ENCODE measurements at places on chromosomes 6 and 20.

- DNase-seq, result no peak
Measured at GRCh38 chr6:29517245-29517644, 29.5 kb upstream of the MAS1L start.

GRCh38 chr6:49546331-49546730, 4.1 kb upstream of the C6orf141 start:
- DNase-seq, result no peak

DNA sequence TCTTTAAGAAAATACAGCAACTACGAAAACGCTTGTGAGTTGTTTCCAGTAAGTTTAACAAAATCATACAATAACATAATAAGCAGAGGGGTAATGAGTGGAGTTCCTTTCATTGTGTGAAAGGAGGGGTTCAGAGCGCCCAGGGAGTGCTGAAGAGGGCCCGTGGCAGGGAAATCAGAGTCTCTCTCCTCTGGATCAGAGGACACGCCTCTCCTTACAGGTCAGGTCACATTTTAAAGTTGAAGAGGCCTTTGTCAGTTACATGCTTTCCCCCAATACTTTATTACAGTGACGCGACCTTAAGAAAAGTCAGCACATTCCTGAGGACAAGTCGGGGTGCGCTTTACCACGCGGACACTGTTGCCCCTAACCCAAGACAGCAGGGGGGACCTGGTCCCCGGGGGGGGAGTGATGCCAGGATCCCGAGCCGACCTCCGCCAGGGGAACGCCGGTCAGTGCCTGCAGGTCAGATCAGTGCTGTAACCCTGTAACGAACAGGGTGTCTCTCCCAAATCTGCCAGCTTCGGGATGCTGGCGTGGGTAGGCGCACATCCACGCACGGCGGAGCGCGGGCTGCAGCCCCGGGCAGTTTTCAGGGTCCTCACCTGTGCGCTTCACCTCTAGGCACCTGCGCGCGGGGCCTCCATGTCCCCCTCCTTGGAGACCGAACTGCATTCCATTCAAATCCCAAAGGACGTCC, 848 bp downstream of the DACT2 start:
- no peak for DNase-seq

DNA sequence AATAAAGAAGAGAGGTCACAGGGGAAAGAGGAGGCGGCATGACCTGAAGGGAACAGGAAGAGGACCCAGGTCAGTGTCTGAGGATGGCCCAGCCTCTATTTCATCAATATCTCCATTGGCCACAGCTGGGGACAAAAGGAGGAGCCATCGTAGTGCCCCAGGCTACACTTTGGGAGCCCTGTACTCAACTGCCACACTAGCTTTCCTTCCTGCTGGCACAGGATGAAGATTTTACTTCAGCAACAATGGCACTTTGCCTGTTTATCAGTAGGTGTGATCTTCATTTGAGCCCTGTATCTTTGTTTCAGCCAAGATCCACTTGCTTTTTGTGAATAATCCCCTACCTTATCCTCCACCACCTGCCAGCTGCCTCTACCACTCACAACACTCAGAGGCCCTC, 35.4 kb upstream of the RCAN2 start:
- no peak for DNase-seq

DNA sequence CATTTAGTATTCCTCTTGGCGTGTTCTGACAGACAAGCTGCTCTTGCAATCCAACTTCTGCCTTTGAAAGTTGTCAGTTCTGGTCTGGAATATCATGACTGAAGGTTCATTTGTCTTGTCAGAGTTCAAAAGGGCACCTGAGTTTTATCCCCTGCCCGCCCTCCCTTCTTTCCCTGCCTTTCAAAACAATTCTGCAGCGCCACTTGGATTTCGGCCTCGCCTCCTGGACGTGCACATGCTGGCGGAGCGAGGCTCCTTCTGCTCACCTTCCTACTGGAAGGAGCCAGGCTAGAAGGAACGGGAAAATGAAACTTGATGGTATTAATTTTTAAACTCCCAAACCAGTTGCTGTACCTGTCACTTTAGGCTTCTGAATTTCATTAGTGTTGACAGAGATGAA, 55.7 kb upstream of the HDGFL1 start:
- no peak for DNase-seq

Data from GM04503 (cell line).